ENCODE measurements at places on chromosomes 2 and 18.

DNA sequence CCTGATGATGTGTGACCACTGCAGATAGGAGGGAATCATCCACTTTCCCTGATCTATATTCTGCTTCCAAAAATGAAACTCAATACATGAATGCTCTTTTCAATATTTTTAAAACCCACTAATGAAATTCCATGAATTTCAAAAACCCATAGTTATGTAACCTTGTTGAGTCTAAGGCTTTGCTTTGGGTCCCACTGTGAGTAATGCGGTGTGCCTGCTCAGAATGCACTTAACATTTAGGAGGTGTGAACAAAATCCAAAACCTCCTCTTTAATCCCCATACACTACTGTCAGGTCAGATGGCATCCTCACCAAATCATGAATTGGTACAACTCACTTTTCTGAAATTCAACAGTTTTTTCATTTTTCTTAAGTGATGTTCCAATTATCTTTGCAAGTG lies 50.4 kb downstream of the CCDC93 start:
- DNase-seq, result no peak

GRCh38 chr18:58601468-58602266 lies 27.2 kb downstream of the ALPK2 start:
- no peak for DNase-seq

- DNase-seq, result no peak
Measured at GRCh38 chr2:120251078-120251477, 1.6 kb upstream of the RALB start.

GRCh38 chr2:209719034-209719433 lies 52.6 kb upstream of the UNC80 start:
- DNase-seq, result no peak

GRCh38 chr18:12336171-12336613 lies 28.2 kb downstream of the TUBB6 start:
- DNase-seq, result no peak

- DNase-seq, result no peak
Measured at GRCh38 chr2:144389151-144389929, 130.6 kb downstream of the ZEB2 start.

DNA sequence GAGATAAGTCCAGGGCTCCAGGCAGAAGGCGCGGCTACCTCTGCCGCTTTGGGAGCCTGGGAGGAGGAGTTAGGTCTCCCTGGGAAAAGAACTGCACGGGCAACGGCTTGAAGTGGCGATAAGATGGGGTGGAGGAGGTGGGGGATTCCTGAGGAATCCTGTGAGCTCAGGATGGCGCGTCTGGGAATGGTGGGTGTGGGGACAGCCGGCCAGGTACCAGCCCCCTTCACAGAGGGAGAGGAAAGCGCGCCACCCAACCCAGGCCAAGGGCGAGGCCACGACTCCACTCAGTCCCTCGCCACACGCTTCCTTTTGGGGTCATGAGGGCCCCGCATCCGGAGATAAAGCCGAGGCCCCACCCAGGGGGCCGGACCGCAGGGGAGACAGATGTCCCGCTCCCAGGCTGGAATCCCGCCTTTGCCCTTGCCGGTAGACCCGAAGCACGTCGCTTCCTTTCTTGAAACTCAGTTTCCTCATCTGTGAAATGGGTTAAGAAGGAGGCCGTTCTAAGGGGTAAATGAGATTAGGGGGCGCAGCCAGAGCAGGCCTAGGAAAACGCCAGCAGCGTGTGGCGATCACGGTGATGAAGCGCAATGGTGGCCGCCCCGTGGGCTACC lies 1.7 kb upstream of the CTDSP1 start:
- peak; percentile 46 for DNase-seq

DNA sequence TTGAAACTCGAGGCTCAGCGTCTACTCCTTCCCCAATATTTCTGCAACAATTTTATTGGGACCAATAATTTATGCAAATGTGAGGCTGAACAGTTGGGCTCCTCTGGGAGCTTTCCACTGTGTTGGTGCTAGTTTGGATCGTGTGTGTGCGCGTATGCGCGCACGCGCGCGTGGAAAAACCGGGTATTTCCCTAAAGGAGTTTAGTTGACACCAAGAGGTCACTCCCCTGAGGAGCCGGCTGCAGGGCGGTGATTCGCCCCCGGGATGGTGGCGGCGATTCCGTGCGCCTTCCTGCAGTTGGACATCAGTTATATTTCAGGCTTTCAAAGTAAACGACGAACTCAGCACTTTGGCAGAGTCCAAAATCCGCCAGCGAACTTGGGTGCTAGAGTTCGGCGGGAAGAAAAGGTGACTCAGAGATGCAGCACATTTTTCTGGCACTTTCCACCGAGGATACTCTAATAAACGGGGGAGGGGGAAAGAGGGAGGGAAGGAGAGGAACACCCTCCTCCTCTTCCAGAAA lies 186.5 kb upstream of the FANCL start:
- DNase-seq, result peak; percentile 57

DNA sequence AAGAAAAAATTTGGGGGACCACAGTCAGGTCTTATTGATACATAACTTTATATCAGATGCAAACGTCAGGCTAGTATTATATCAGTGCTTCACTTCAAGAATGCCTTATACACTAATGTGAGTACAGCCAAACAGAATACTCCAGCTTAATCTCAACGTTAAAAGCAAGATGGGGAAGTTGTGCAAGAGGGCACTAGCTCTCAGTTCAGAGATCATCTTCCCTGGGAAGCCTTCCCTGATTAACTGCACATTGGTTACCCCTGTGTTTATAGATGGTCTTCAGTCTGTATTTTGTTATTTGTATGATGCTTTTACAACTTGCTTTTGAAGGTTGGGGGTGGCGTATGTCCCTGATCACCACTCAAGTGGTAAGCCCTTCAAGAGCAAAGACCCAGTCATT lies 11.4 kb downstream of the EPAS1 start:
- no peak for DNase-seq

- no peak for DNase-seq
Measured at GRCh38 chr2:126644630-126645191, 11.2 kb upstream of the GYPC start.

DNA sequence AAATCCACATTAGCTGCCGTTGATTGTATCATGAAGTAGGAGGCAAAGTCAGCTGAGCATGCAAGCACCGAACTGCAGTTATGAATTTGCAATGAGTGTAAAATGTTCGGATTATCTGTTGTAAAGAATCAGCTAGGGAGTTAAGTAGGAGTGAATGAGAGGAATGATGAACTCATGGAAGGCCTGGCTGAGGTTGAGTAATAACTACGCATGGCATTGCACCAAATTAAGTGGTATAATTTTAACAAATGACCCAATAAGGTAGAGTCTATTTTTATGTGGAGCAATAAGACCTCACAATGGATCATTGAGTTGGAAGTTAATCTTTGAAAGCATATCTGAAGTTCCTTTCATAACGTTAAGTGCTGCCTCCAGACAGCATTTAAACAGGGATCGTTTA lies 288.2 kb upstream of the CHST9 start:
- no peak for DNase-seq

DNA sequence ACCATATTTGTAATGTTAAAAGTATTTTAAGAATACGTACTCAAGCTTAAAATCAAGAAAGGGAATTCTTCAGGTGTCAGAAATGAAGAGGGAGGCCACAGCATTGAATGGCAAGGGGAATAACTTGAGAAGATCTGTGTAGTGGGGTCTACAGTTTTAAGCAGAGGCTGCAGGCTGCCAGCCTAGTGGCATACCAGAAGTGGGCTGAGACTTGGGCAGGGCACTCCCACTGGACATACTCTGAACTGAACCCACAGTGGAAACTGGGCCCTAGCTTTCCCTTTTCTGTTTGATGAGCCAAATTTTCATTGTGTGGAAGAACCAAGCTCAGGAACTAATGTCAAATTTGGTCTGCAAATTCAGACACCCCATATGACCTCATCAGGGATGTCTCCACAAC lies 238.8 kb downstream of the PTPRM start:
- no peak for DNase-seq

DNA sequence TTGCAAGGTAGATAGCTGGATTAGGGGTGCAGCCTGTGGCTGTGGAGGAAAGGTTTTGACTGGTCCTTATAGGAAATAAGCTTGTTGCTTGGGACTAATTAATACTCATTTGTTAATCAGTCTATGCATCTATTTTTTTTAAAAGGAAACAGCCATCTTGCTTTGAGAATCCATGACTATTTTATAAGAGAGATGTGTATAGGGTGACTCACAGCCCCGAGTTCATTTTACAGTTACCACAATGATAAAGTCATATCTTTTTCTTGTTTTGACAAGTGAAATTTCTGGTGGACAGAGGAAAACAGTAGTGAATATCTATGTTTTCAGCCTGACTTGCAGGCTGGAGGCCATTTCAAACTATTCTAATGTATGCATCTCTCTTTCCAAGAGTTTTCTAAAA lies 193.5 kb upstream of the CCDC68 start:
- no peak for DNase-seq

- no peak for DNase-seq
Measured at GRCh38 chr2:239605976-239606375, 205.2 kb upstream of the HDAC4 start.

DNA sequence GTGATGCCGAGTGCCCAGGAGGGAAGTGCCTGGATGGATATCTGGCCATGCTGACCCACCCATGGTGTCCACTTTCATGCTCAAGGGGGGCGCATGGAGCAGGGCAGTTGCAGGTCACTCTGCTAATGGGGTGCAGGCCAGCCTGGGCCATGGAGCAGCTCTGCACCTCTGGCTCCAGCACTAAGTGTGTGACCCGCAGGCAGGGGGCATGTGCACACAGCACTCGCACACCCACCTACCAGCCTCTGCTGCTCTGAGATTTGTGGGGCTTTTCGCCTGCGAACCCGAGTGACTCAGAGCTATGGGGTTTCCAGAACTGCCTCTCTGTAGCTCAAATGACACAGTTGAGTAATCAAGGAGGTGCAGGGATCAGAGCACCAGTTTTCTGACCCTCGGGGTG lies 66.2 kb downstream of the CYP26B1 start:
- DNase-seq, result no peak

- no peak for DNase-seq
Measured at GRCh38 chr2:7027411-7027810, 110.2 kb downstream of the RNF144A start.

DNA sequence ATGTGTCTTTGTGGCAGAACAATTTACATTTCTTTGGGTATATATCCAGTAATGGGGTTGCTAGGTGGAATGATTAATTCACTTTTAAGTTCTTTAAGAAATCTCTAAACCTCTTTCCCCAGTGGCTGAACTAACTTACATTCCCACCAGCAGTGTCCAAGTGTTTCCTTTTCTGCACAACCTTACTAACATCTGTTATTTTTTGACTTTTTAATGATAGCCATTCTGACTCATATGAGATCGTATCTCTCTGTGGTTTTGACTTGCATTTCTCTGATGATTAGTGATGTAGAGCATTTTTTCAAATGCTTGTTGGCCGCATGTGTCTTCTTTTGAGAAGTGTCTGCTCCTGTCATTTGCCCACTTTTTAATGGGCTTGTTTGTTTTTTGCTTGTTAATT lies 43.1 kb upstream of the PTH2R start:
- no peak for DNase-seq

DNA sequence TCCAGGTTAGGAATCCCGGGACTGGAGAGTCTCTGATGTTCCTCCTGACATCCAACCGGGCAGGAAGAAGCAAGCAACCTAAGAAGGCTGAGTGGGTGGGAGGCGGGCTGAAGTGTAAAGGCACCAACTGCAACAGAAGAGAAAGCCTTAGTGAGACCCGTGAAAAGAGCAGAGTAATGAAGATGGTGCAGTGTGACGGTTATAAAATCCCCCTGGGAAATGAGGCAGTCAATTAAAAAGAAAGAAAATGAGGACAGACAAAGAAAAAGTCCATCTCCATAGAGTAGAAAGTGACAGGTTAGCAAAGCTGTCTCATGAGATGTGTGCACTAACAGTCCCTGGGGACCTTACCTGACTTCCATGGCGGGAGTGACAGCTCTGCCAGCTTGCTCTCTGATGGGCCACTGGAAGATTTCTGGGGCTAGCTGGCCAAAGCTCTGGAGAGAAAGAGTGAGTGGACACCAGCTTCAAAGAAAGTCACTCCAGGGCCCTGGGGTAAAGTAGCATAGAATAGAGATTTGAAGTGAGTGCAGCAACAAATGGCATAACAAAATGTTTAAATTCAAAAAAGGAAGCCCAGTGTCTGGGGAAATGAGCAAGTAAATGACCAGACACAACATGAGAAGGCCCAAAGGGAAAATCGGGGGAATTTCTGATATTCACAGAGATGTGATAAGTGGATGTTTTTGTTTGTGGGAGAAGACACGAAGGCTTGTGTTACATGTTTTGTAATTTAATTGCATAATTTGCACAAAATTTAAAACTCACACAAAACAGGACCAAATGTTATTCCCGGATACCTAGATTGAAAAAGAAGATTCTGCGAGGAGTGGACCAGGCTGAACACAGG lies 44.1 kb upstream of the IGFBP2 start:
- DNase-seq, result no peak

- no peak for DNase-seq
Measured at GRCh38 chr2:23596316-23596885, 211.4 kb downstream of the KLHL29 start.

- no peak for DNase-seq
Measured at GRCh38 chr18:51578406-51578980, 381.0 kb upstream of the MEX3C start.

- DNase-seq, result no peak
Measured at GRCh38 chr18:41457765-41458326, 497.2 kb upstream of the PIK3C3 start.

GRCh38 chr2:3498783-3499394 lies 20.4 kb downstream of the ADI1 start:
- DNase-seq, result no peak

DNA sequence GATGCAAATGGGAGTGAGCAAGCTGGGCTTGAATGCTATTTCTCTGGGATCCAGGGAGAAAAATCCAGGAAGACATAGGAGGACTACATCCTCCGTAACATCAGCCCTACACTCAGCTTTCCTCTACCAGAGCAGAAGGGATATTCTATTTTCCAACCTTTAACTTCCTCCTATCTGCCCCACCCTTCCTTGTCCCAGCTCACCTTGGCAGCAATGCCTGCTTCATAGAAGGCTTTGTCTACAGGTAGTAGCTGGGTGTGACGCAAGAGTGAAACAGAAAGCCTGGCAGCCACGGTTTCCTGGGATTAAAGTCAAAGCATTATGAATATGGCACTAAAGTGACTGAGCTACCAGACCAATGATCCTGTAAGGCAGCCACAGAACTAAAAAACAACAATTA lies 3.9 kb downstream of the KRTCAP3 start:
- DNase-seq, result no peak

DNA sequence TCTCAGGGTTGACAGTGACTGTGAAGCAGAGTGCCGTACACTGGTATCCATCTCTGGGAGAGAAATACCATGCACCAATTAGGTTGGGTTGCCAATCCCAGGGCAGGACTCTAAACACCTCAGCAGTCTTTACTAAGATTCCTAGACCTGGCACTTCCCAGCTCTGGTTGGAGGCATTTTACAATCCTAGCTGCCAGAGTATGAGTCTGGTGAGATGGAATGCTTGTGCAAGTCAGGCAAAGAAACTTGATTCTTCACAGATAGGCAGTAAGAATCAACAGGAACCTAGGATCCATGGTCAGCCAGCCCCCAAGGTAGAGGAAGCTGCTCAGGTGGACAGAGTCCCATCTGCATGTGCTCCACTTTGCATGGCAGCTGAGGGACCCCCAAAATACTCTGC lies 6.0 kb upstream of the UGT1A5 start:
- no peak for DNase-seq

Measured in midbrain (tissue), 1 donor.